ENCODE measurements at places on chromosomes 1 and 21. TPM values are rescaled to one million over a fixed set of nuclear protein-coding genes. Genes with fewer than 3 reads are reported as not detected.

Gene CELA3A
- total RNA-seq: 0.19 TPM

Gene TCHHL1
- total RNA-seq: 0.05 TPM

Gene CD5L
- total RNA-seq: 1.2 TPM

Gene LCE1A
- not detected for total RNA-seq

Gene ARHGEF16
- total RNA-seq: 1.4 TPM

Gene LRRC38
- total RNA-seq: 0.19 TPM

Gene C8A
- total RNA-seq: under 0.01 TPM

Gene NBPF6
- total RNA-seq: not detected

Gene C1orf87
- total RNA-seq: 0.09 TPM

Gene KCNE2
- 0.14 TPM for total RNA-seq

Gene NR5A2
- 0.76 TPM for total RNA-seq

Gene PALMD
- total RNA-seq: 7.4 TPM

DNA sequence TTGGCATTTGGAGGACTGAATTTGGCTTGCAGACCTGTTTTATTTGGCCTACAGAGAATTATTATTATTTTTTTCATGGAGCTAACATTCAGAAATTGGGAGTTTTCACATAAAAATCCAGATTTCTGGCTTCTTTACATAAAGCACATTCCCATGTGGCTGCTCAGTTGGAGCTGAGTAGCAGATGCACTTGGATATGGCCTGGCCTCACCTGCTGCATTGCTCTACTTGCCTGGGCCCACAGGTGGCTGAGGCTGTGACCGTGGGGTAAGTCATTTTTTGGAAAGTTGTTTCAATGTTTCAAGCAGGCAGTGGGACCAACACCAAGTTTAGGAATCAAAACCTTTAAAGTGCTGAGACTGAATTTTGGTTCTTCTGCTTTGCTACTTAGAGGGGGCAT is 56.7 kb downstream of the GADD45A start:
- peaks cover 2% of the 10 kb centered on the region for H3K4me1 ChIP-seq
- no peaks in the 10 kb centered on the region for H3K27me3 ChIP-seq
- H3K36me3 ChIP-seq: no peaks in the 10 kb centered on the region
- no peak for DNase-seq

DNA sequence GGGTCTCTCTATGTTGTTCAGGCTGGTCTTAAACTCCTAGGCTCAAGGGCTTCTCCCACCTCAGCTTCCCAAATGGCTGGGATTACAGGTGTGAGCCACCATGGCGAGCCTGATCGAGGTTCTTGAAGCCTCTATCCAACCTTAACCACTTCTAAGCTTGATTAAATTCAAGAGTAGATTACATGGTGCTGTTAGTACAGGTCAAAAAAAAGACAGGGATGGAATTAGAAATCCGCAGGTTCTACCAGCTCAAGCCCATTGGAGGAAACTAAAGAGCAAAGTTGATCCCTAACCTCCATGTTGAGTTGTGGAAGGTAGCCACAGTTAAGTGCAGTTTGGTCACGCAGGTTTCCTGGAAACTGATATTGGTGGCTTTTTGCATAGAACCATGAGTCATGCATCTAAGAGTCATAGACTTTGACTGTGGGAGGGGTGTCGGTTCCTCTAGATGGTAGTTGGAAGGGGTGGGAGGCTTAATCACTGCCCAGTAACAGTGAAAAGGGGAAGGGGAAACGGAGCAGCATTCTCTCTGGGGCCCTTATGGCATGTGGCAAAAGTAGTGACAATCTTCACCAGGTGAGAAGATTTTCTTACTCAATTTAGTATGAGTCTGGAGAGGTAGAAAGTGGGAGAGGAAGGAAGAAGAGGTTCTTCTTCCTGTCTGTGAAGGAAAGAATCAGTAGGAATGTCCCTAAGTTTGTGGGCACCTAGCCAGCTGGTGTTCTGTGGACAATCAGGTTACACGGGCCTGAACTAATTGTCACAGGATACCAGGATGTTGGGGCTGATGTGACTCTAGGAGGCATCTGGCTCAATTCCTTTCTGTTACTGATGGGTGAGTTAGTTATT is 7.0 kb downstream of the CD53 start:
- no peak for DNase-seq
- no peak overlapping the region for H3K27ac ChIP-seq
- peaks cover 13% of the 10 kb centered on the region for H3K4me1 ChIP-seq
- peaks cover 5% of the 10 kb centered on the region for H3K36me3 ChIP-seq
- no peak overlapping the region for H3K4me3 ChIP-seq
- no peaks in the 10 kb centered on the region for H3K27me3 ChIP-seq

- no peak overlapping the region for H3K27ac ChIP-seq
- H3K36me3 ChIP-seq: no peaks in the 10 kb centered on the region
- H3K27me3 ChIP-seq: no peaks in the 10 kb centered on the region
- DNase-seq: no peak
These were observed 66.3 kb upstream of the PRDX6 start for GRCh38 chr1:173410794-173411236.

DNA sequence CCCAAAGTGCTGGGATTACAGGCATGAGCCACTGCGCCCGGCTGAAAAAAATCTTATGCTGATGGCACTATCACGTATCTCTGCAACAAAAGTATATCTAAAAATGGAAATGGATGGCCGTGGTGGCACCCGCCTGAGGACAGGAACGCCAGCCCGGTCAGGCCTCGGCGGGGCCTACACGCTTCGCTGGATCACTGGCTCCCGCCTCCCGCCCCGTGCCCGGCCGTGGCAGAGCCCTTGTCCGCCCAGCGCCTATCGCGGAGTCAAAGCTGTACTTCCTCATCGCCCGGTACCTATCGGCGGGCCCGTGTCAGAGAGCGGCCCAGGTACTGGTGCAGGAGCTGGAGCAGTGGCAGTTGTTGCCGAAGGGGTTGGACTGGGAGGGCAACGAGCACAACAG is 28.8 kb upstream of the PDPN start:
- H3K4me3 ChIP-seq: no peak overlapping the region
- H3K27ac ChIP-seq: no peak overlapping the region
- no peaks in the 10 kb centered on the region for H3K36me3 ChIP-seq
- no peaks in the 10 kb centered on the region for H3K4me1 ChIP-seq
- no peaks in the 10 kb centered on the region for H3K27me3 ChIP-seq

DNA sequence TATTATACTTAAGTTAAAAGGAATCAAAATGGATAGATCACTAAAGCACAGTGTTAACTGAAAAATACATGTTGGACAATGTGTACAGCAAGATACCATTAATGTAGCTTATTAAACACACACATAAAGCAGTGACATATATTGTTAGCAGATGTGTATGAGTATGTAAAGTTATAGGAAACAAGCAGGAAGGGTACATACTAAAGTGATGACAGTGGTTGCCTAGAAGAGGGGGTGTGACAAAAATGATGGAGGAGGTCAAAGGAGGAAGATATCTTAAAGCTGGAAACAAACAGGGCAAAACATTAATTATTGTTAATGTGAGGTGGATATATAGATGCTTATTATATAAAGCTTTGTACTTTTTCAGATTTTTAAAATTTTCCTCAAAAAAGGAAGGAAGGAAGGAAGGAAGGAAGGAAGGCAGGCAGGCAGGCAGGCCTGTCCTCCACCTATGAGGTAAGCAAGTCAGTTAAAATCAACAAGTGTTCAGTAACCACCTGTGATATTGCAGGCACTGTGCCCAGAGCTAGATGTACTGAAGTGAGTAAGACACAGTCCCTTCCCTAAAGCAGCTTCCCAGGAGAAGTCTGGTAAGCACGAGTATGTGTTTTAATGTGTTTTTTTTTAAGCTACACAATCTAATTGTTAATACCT is 252.9 kb upstream of the NR5A2 start:
- no peaks in the 10 kb centered on the region for H3K27me3 ChIP-seq
- H3K4me3 ChIP-seq: no peak overlapping the region
- H3K27ac ChIP-seq: no peak overlapping the region
- DNase-seq: no peak
- H3K4me1 ChIP-seq: no peaks in the 10 kb centered on the region
- H3K36me3 ChIP-seq: no peaks in the 10 kb centered on the region

GRCh38 chr1:169835647-169836046 is 40.9 kb upstream of the METTL18 start:
- no peaks in the 10 kb centered on the region for H3K27me3 ChIP-seq
- H3K4me3 ChIP-seq: no peak overlapping the region
- no peak for DNase-seq
- H3K36me3 ChIP-seq: peaks cover 49% of the 10 kb centered on the region
- H3K4me1 ChIP-seq: no peaks in the 10 kb centered on the region

- DNase-seq: no peak
- no peak overlapping the region for H3K4me3 ChIP-seq
These were observed 42.4 kb downstream of the URB1 start for GRCh38 chr21:32350211-32350980.

- DNase-seq: no peak
- H3K4me3 ChIP-seq: no peak overlapping the region
- H3K27ac ChIP-seq: no peak overlapping the region
These were observed 47.6 kb downstream of the ARHGEF16 start for GRCh38 chr1:3501856-3502640.

DNA sequence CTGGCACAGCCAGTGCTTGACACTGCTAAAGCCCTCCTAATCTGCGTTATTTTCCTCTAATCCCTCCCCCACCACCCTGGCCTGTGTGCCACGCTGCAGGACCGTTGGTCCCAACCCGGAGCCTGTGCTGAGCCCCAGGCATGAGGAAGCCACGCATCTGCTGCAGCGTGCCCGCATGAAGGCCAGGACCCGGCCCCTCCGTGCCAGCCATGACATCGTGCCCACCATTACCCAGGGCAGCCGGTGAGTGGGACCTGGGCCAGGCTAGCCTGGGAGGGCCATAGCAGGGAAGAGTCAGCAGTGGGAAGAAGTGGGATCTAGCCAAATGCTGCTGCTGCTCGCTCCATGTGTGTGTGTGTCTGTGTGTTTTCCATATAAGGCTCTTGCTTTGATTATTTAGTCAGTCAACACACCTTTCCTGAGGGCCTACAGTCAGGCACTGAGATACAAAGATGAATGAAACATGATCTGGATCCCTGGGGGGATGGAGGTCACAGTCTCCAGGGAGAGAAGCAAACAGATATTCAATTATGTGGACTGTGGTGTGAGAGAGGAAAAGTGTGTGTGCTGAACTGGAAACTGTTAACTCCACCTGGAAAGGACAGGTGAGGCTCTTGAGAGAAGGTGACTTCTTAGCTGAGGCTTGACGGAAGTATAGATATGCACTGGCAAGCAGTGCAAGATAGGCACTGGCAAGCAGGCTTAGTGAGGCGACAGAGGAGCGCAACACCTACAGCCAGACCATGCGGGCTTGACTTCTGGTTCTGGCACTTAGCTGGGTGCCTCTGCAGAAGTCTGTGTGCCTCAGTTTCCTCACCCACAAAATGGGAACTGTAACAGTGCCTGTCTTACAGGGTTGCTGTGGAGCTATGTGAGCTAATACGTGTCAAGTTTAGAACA is 15.9 kb downstream of the KIAA1614 start:
- no peak overlapping the region for H3K27ac ChIP-seq
- DNase-seq: no peak
- H3K4me3 ChIP-seq: no peak overlapping the region
- no peaks in the 10 kb centered on the region for H3K36me3 ChIP-seq
- H3K4me1 ChIP-seq: peaks cover 99% of the 10 kb centered on the region

GRCh38 chr21:39321424-39321823 is 8.0 kb upstream of the BRWD1 start:
- no peak for DNase-seq
- H3K36me3 ChIP-seq: no peaks in the 10 kb centered on the region
- H3K27me3 ChIP-seq: no peaks in the 10 kb centered on the region
- H3K4me1 ChIP-seq: no peaks in the 10 kb centered on the region
- no peak overlapping the region for H3K27ac ChIP-seq

DNA sequence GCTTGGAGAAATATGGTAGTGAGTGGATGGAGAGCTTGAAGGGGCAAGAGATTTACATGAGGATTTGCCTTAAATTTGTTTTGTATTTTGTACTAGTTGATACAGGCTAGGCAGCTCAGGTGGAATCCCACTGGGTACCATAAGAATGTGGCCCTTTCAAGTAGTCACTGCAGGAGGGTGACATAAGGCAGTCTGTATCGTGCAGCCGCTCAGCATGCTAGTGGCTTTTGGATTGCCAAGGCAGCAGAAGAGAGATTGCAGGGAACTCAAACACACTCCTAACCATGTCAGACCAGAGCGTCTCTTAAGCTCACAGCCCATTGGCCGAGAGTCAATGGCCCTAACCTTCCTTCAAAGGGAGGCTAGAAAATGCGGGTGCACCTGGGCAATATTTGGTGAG is 420.0 kb downstream of the ADGRL2 start:
- H3K27ac ChIP-seq: no peak overlapping the region
- no peaks in the 10 kb centered on the region for H3K36me3 ChIP-seq
- H3K4me3 ChIP-seq: no peak overlapping the region
- no peaks in the 10 kb centered on the region for H3K4me1 ChIP-seq
- no peaks in the 10 kb centered on the region for H3K27me3 ChIP-seq

- H3K36me3 ChIP-seq: no peaks in the 10 kb centered on the region
- H3K4me3 ChIP-seq: no peak overlapping the region
- H3K27me3 ChIP-seq: no peaks in the 10 kb centered on the region
- no peaks in the 10 kb centered on the region for H3K4me1 ChIP-seq
- H3K27ac ChIP-seq: no peak overlapping the region
These were observed 10.4 kb downstream of the DCAF8 start for GRCh38 chr1:160251687-160252526.

- H3K4me3 ChIP-seq: peak overlapping the region; percentile 2
- no peaks in the 10 kb centered on the region for H3K27me3 ChIP-seq
- DNase-seq: no peak
- H3K36me3 ChIP-seq: peaks cover 6% of the 10 kb centered on the region
- peak overlapping the region; percentile 83 for H3K27ac ChIP-seq
These were observed 4.9 kb downstream of the AHDC1 start for GRCh38 chr1:27598902-27599528.

- no peaks in the 10 kb centered on the region for H3K27me3 ChIP-seq
- peaks cover 22% of the 10 kb centered on the region for H3K36me3 ChIP-seq
- H3K4me3 ChIP-seq: no peak overlapping the region
- H3K4me1 ChIP-seq: peaks cover 46% of the 10 kb centered on the region
These were observed 118.3 kb downstream of the GALNT2 start for GRCh38 chr1:230185076-230186001.

- no peak overlapping the region for H3K27ac ChIP-seq
- no peaks in the 10 kb centered on the region for H3K4me1 ChIP-seq
- H3K27me3 ChIP-seq: no peaks in the 10 kb centered on the region
- H3K36me3 ChIP-seq: no peaks in the 10 kb centered on the region
- DNase-seq: no peak
- H3K4me3 ChIP-seq: no peak overlapping the region
These were observed 152.5 kb downstream of the NOS1AP start for GRCh38 chr1:162222014-162222413.

- DNase-seq: no peak
- H3K4me1 ChIP-seq: no peaks in the 10 kb centered on the region
- no peak overlapping the region for H3K4me3 ChIP-seq
- H3K27ac ChIP-seq: no peak overlapping the region
These were observed 23.0 kb downstream of the TATDN3 start for GRCh38 chr1:212814537-212815334.

GRCh38 chr1:109239409-109240068 is 9.8 kb upstream of the CELSR2 start:
- H3K4me3 ChIP-seq: no peak overlapping the region
- H3K4me1 ChIP-seq: peaks cover 4% of the 10 kb centered on the region
- peak overlapping the region; percentile 21 for H3K27ac ChIP-seq
- no peak for DNase-seq

All from thymus (tissue), 14 donors.